ENCODE measurements at places on chromosomes 1 and 21. TPM values are rescaled to one million over a fixed set of nuclear protein-coding genes. Genes with fewer than 3 reads are reported as not detected.

DNA sequence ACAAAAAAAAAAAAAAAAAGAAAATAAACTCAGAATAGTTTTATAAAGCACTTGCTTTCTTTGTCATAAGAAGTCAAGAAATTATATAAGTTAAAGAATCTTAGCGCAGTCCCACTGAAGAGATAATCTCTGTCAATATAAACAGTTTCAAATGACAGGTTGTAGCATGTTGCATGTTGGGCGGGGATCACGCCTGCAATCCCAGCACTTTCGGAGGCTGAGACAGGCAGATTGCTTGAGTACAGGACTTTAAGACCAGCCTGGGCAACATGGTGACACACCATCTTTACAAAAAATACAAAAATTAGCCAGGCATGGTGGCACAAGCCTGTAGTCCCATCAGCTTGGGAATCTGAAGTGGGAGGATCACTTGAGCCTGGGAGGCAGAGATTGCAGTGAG lies 18.4 kb upstream of the INPP5B start:
- no peak for DNase-seq

DNA sequence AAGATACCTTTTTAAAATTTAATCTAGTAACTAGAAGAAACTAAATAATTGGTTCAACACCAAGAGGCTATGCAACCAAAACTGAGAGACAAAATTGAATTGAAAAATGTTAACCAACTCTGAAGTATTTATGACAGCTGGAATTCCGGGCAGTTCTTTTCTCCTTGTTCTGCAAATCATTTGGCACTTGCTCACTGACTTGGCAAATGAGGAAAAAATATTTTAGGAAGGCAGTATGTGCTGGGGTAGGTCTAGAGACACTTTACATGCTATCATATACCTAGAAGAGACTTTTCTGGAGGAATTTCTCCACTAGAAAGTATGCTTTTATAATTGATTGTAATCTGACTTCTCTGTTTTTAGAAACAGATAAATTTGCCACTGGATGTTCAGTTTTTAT lies 22.1 kb upstream of the SH3D21 start:
- DNase-seq: no peak

- no peak for DNase-seq
These were observed 2.9 kb downstream of the JUN start for GRCh38 chr1:58780836-58781452.

DNA sequence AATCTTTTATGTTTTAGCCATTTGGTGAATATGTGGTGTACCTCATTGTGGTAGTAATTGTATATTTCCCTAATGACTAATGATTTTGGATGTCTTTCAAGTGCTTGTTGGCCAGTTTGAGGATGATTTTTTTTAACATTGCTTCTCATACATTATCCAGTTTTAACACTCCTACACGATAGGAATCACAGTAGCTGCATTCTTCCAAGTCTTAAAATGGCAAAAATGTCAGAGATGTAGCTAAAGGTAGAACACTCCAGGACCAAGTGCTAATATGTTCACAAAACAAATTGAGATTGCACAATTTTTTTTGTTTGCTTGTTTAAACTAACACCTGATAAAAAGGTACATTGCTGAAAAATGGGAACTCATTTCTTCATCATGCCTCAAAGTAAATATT lies 11.7 kb downstream of the USP25 start:
- no peak for DNase-seq

Gene AKNAD1
- total RNA-seq: not detected

DNA sequence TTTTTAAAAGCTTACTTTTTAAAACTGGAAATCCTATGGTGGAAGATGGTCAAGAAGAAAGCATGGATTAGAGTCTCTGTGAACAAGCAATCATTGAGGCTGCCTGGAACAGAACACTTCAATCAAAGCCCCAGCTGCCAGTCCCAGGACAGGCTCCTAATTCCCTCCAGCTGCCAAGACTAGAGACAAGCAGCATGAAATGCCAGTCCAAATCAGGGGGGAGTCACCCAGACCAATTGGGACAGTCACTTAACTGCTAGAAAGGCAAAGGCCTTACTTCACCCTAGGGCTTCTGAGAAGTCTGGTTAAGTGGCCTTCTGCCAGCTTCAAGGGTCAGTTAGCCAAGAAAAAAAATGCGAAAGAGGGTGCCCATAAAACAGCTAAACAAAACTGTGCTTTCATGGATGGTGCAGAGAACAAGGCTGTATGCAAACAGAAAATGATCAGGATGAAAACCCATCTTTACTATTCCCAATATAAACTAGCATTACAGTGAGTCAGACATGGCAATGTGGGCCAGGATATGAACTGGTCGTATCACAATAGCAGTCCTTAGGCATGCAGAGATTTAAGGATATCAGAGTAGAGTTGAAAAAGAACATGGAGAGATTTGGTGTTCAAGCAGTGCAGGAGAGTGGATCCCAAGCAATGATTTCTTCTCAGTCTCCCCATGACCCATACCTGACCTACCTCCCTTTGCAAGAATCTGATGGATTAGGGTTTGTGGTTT lies 31.0 kb upstream of the MAN1A2 start:
- DNase-seq: no peak

Gene FYB2
- total RNA-seq: 19.4 TPM

DNA sequence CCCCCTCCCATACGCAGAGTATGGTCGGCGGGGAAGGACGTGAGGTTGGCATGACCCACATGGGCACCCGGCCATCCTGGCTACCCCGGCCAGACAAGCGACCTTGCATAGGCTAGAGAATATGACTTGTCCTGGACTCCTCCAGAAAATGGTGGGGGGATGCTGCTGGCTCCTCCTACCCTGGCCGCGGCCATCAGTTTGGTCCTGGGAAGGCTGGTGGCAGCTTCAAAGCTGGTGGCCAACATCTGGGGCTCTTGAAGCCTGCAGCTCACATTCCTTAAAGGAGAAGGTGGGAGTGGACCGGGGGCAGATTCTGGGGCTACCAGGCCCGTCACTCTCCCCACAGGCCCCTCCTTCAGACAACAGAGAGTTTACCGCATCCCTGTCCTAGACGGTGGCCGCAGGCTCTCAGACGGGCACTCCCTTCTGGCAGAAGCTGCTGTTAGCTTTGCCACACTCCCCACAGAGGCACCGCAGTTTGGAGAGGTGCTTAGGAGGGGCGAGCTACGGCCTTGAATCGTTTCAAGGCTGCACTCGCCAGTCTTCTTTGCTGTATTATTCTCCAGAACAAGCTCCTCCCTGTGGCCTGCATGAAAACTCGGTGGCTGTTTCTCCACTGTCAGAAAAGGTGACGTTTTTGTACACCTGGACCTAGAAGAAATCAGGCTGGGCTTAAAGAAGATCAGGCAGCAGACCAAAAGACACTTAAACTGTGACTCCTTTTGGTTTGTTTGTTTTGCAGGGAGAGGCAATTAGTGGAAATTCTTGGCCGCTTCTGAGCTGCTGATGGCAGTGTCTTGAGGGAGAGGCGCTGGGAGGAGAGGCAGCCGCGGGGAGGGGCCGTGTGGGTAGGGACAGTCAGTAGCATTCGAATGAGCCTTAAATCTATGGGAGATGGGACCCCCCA lies 68.0 kb downstream of the RUNX3 start:
- peak; percentile 31 for DNase-seq

DNA sequence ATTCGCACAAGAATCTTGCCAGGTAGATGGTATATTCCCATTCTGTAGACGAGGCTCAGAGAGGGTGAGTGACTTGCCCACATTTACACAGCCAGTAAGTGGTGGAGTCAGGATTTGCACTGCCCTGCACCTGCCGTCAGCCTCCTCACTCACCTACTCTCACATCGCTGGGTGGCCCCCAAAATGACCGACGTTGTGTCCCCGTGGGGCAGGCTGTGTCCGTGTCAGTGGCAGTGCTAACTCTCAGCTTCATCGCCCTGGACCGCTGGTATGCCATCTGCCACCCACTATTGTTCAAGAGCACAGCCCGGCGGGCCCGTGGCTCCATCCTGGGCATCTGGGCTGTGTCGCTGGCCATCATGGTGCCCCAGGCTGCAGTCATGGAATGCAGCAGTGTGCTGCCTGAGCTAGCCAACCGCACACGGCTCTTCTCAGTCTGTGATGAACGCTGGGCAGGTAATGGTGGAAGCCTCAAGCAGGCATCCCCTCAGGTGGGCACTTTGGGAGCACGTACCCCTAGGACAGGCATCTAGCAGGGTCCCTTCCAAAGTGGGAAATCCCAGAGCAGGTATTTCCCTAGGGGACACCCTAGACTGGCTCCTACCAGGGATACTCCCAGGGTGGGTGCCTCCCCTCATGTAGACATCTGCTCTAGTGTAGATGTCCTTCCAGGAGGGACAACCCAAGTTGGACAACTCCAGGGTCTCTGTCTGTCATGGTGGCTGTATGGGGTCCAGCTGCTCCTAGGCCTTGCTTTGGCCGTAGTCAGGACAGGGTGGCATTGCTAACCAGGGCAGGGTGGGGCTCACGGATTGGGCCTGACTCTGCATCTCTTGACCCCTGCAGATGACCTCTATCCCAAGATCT lies 3.4 kb downstream of the HCRTR1 start:
- DNase-seq: no peak

Gene OR10J1
- total RNA-seq: not detected

DNA sequence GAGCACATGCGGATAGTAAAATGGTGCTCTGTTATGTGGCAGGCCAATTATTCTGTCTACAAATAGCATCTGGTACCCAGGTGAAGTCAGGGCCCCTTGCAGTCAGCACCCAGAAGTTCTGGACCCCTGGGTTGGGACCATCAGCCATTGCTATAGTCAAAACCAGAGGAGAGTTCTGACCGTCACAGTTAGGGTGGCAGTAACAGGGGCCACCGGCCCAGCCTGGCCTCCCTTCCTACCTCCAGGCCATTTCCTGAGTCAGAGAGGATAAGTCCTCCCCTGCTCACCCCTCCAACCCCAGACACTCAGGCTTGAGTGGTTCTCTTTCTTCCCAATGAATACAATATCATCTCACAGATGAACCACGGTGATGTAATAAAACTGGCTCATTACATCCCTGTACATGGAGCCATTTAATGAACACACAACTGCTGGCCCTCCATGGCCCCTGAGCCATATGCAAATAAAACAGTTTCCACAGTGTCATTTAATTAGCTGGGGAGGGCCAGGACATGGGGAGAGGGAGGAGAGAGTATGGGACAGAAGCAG lies 673.6 kb downstream of the MATN1 start:
- peak; percentile 34 for DNase-seq

- no peak for DNase-seq
These were observed 606.3 kb downstream of the NUF2 start for GRCh38 chr1:163928069-163928468.

DNA sequence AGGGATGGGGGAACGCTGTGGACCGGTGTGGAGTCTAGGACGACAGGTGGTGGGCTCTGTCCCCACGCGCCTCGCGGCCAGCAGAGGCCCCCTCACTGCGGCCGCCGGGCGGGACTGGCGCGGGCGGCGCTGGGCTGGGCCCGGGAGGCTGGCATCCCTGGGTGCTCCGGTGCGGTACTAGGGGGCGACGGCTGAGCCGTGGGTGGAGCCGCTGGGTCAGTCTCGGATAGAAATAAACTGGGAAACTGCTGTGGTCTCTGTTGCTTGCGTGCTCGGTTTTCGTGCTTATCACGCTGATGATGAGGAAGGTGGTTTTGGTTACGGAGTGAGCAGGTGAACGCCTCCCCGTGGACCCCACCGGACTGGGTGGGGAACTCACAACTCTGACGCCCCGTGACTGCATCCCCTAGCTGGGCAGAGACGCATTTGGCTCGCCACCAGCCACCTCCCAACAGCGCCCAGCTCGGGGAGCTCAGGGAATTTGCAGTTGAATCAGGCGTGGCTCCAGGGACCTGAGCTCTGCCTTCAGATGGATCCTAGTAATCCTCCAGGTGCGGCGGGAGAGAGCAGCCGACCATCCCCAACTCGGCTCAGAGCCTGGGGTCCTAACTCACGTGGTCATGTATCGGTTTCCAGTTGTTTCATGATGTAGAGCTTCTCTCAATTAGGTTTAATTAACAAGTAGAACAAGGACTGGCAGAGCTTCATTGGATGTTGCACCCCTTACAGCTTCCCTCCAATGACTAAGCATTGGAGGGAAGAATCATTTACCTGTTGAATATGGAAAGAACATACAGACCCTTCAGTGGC lies 32.1 kb downstream of the HSD17B7 start:
- DNase-seq: no peak

DNA sequence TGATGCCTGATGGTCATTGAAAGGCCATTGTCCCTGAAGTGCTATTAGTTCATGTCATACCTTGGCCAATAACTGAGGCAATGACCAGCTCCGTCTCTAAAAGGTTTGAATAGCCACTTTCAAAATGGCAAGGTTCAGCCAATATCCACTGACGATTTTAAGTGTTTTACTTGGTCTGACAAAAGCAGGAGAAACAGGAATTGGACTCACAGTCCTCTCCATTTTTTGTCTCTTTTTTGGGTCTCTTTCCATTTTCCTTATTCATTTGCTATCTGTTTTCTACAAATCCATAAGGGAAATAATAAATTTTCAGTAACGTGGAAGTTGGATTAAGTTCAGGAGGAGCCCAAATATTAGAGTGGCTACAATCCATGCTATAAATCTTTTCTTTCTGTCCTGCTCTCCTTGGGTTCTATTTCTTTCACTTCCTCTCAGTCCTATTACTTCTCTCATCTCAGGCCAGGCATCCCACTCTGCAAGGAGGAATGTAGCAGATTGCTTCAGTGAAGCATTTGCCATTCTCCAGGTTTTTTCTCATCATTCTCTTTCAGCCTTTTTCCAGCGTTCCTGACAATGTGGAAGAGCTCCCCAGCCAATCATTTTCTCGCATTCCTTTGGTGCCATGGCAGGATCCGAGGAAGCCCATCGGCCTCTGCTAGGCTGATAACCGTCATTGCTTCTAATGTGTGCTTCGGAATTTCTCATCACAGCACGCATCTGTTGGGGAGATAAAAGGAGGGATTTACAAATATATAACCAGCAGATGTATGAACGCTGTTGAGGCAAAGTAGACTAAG lies 414.5 kb downstream of the ADGRL2 start:
- DNase-seq: no peak

Gene CFAP57
- not detected for total RNA-seq

Gene SLC1A7
- total RNA-seq: 0.35 TPM

GRCh38 chr1:111503585-111504060 lies at the start of the genes ADORA3 and TMIGD3:
ADORA3 (minus strand) TSS chr1:111503633; CDS start chr1:111503354, 279 bp downstream.
TMIGD3 (minus strand) TSS chr1:111503633; CDS start chr1:111503354, 279 bp downstream.
- DNase-seq: no peak

DNA sequence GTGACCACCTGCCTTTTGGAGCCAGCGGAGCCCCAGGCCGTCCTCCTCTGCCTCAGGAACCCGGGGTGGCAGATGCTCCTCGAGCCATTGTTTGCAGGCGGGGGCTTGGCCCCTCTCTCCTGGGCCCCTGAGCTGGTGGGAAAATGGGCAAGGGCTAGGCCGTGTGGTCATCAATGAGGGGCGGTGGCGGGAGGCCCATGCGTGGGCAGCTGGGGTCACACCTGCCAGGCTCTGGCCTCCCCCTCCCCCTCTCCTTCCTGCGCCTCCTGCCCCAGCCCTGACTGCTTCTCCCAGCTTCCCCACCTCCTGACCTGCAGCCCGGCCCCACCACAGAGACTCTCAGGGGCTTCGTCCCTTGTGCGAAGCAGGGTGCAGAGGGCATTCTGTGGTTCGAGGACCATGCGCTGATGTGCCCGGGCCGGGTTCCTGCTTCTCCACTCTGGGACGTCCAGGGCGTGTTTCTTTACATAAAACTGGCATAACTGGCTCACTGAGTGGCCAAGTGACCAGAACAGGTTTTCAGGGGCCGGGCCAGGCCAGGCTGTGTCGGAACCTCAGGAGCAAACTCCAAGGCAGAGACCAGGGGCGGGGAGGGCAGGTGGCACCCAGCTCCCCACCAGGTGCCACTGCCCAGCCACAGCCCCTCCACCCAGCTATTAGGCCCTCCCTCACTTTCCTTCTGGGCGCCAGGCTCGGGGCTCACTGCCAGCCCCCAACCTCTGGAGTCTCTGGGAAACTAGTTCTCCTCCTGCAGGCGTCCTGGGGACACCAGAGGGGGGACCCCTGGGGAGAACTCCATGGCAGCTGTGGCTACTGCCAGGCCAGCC lies 9.3 kb downstream of the SAMD11 start:
- DNase-seq: no peak
